SJCRH30 (cell line): ENCODE measurements at places on chromosomes 12 and 14. TPM values are rescaled to one million over a fixed set of nuclear protein-coding genes. Genes with fewer than 3 reads are reported as not detected.
A peak's percentile ranks its signal among the peaks of the same experiment; 100 is the strongest.

- H3K27ac ChIP-seq, result no peak overlapping the region
- DNase-seq, result no peak
- H3K4me3 ChIP-seq, result no peak overlapping the region
Observed at GRCh38 chr14:20516921-20517320, 11.6 kb downstream of the RNASE10 start.

GRCh38 chr12:23704992-23705943 lies 244.2 kb downstream of the SOX5 start:
- H3K27ac ChIP-seq, result no peak overlapping the region
- H3K4me1 ChIP-seq, result no peaks in the 10 kb centered on the region
- DNase-seq, result no peak
- no peaks in the 10 kb centered on the region for H3K27me3 ChIP-seq

GRCh38 chr14:69683971-69684370 lies 72.6 kb downstream of the SUSD6 start:
- no peaks in the 10 kb centered on the region for H3K27me3 ChIP-seq
- peaks cover 34% of the 10 kb centered on the region for H3K4me1 ChIP-seq
- no peaks in the 10 kb centered on the region for H3K36me3 ChIP-seq
- no peak for DNase-seq

SMCO2 gene
- not detected in 2 replicates for total RNA-seq

SPSB2 gene
- 2.6 and 3.7 TPM in 2 replicates for total RNA-seq

SSTR1 gene
- not detected in 2 replicates for total RNA-seq

POTEG gene
- total RNA-seq, result not detected in 2 replicates

GRCh38 chr12:116125956-116126566 lies 151.4 kb downstream of the MED13L start:
- peaks cover 87% of the 10 kb centered on the region for H3K4me1 ChIP-seq
- peak overlapping the region; percentile 99; the same call in 1 of the 2 replicates for H3K27ac ChIP-seq
- no peaks in the 10 kb centered on the region for H3K36me3 ChIP-seq
- H3K27me3 ChIP-seq, result no peaks in the 10 kb centered on the region
- H3K4me3 ChIP-seq, result no peak overlapping the region
- peak; percentile 67 for DNase-seq
